HCT116 (cell line): ENCODE measurements at places on chromosomes 13 and 19. TPM values are rescaled to one million over a fixed set of nuclear protein-coding genes. Genes with fewer than 3 reads are reported as not detected.

GRCh38 chr13:40319699-40320579, 346.5 kb downstream of the FOXO1 start:
- H3K36me3 ChIP-seq = no peaks in the 10 kb centered on the region
- DNase-seq = no peak
- H3K27ac ChIP-seq = no peak overlapping the region
- H3K4me3 ChIP-seq = no peak overlapping the region

GRCh38 chr19:17751103-17751911, at the start of gene FCHO1:
TSS of gene FCHO1 (plus strand) at chr19:17751477. CDS start at chr19:17755165, 3,688 bp downstream.
- peaks cover 3% of the 10 kb centered on the region; the same call in 1 of the 2 replicates for H3K4me1 ChIP-seq
- H3K4me3 ChIP-seq = no peak within 1 kb of the TSS
- no peak within 1 kb of the TSS for H3K27ac ChIP-seq
- no peaks in the 10 kb centered on the region for H3K27me3 ChIP-seq
- H3K36me3 ChIP-seq = no peaks in the 10 kb centered on the region

DNA sequence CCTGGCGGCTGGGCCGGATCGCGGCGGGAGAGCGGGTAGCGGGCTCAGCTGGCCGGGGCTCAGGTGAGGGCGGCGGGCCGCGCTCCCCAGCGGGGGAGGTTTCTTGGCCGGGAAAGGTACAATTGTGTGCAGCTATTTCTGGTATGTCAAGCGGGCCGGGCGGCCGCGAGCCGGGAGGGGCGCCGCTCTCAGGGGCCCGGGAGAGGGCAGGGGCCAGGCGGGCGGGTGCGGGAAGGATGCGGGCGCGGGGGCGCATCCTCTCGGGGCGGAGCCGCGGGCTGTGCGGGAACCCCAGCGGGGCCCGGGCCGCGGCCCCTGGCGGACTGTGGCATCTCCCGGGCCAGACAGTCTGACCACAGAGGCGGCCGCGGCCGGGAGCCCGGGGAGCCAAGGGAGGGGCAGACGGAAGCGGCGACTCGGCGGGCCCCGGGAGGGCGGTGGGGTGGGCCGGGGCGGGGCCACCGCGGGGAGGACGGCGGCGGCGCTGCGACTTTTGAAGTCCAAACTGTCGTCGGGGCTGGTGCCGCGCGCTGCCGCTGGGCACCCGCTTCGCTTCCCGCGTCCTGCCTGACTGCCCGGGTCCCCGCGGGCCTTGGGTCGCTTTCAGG, at the start of gene LMO7:
Gene LMO7 (plus strand): TSS at position 503 of the 608 bp plus-strand sequence. CDS start 328 bp downstream, outside the sequence.
- no peak within 1 kb of the TSS for H3K27ac ChIP-seq
- no peaks in the 10 kb centered on the region for H3K27me3 ChIP-seq
- DNase-seq = no peak
- H3K36me3 ChIP-seq = no peaks in the 10 kb centered on the region
- peak within 1 kb of the TSS; percentile 50 for H3K4me3 ChIP-seq

DNA sequence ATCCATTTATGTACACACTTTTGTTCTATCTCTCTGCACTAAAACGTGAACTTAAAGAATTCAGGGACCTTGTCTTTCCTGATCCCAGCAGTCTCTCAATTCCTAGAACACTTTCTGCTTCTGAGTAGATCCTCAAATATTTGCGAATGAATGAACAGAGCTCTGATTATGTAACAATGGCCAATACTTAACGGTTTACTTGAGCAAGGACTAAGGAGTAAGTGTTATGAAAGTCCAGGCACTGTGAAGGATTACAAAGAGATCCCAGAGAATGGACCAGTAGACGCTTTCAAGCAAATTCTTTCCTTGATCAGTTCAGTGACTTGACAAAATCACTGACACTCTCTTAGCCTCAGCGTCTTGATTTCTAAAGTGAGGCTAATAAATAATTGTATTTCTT, 514.5 kb upstream of the KLHL1 start:
- H3K4me1 ChIP-seq = no peaks in the 10 kb centered on the region
- H3K36me3 ChIP-seq = no peaks in the 10 kb centered on the region
- H3K27me3 ChIP-seq = no peaks in the 10 kb centered on the region
- no peak overlapping the region for H3K4me3 ChIP-seq
- H3K27ac ChIP-seq = no peak overlapping the region

DNA sequence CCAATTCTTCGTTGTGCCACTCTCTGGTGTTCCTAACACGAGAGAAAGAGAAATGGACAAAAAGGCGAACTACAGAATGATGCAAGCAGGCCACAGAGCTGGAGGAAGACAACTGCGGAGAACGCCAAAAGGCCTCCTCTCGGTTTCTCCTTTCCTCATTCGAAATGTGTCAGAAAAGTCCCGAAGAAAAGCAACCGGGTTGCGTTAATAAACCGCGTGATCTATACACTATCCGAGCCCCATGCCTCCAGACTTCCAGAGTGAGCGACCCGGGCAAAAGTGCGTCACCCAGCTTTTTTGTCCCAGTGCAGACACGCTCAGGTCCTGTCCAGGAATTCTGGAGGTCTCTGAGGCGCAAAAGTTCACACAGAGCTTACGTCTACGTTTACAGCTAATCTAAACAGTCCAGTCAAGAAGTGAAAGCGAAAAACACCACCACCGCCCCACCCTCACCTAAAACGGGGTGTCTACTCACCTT, 413 bp downstream of the N4BP2L2 start:
- peak overlapping the region; percentile 85 for H3K4me3 ChIP-seq
- peaks cover 18% of the 10 kb centered on the region for H3K36me3 ChIP-seq
- peak overlapping the region; percentile 92 for H3K27ac ChIP-seq

GRCh38 chr19:20278342-20278741, 111.3 kb downstream of the ZNF486 start:
- H3K4me1 ChIP-seq = no peaks in the 10 kb centered on the region
- H3K4me3 ChIP-seq = no peak overlapping the region
- no peaks in the 10 kb centered on the region for H3K36me3 ChIP-seq
- no peak for DNase-seq
- H3K27ac ChIP-seq = no peak overlapping the region
- no peaks in the 10 kb centered on the region for H3K27me3 ChIP-seq

DNA sequence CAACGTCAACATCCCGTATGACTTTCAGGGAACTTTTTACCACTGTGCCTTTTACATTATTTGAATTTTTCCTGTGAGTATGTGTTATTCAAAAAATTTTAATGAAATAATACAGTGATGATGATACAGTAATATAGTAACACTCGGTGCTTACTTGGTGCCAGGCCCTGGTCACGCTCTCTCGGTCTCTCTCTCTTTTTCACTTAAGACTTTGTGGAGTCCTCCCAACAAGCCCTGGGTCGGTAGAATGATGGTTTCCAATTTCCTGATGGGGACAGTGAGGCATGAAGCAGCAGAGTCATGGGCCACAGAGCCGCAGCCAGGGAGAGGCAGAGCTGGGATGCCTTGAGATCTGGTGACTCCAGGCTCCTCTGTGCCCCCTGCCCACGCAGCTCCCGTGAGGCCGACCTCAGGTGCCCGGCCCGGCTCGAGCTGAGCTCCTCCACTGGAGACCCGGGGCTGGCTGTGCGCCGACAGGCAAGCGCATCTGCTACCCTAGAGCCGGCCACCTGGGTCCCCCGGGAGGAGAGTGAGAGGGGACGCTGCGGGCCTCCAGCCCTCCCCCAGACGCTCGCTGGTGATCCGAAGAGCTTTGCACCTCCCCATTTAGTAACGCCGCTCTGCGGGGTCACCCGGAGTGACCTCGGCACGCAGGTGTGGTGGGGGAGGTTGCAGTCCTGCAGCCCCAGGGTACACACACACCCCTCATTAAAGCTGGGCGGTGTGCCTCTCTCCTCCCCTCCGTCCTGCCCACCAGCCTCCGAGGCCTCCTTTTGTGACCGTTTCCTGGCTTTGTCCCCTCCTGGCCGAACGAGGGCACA, 4.4 kb upstream of the SBK3 start:
- H3K27me3 ChIP-seq = no peaks in the 10 kb centered on the region
- peak; percentile 34 for DNase-seq
- peak overlapping the region; percentile 91 for H3K27ac ChIP-seq
- no peaks in the 10 kb centered on the region for H3K36me3 ChIP-seq
- peaks cover 48% of the 10 kb centered on the region for H3K4me1 ChIP-seq
- peak overlapping the region; percentile 59 for H3K4me3 ChIP-seq

DNA sequence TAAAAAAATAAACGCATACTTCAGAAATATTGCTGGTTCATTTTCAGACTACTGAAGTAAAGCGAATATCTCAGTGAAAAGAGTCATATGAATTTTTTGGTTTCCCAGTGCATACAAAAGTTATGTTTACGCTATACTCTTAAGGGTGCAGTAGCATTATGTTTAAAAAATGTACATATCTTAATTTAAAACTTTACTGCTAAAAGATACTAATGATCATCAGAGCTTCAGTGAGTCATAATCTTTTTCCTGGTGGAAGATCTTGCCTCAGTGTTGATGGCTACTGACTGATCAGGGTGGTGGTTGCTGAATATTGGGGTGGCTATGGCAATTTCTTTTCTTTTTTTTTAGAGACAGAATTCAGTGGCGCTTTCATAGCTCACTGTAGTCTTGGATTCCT, 48.9 kb downstream of the NDFIP2 start:
- H3K4me3 ChIP-seq = no peak overlapping the region
- no peaks in the 10 kb centered on the region for H3K36me3 ChIP-seq
- H3K27ac ChIP-seq = no peak overlapping the region
- DNase-seq = no peak

DNA sequence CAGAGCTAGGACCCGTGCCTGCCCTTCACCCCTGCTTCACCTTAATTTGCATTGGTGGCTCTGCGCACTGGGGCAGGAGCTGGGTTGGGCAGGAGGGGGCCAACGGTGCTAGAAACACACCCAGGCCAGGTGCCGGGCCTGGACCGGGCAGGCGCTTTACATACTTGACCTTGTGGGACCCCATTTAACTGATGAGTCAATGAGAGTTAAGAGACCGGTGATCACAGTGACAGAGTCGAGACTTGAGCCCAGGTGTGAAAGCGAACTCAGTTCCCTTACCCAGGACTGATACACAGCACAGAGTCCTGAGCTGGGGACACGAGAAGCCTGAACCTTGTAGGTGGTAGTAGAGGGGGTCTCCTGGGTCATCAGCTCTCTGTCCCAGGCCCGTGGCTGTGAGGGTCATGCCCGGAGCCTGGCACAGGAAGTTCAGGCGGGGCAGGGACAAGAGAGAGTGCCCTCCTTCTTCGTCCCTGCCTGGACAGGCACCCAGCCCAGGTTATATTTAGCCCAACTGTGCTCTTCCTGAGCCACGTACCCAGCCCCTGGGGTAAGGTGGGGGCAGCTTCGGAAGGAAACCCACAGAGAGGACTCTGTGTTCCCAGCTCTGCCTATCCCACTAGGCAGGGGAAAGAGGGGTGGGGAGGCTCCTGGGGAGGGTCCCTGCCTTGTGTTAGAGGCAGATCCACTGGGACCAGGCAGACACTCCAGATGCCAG, 1.9 kb downstream of the PRX start:
- 0 out of 2 replicates have a peak overlapping the region, but pooled peaks have one; percentile 9 for H3K4me3 ChIP-seq
- DNase-seq = no peak
- peaks cover 26% of the 10 kb centered on the region for H3K4me1 ChIP-seq
- H3K27ac ChIP-seq = peak overlapping the region; percentile 43; the same call in 1 of the 2 replicates

DNA sequence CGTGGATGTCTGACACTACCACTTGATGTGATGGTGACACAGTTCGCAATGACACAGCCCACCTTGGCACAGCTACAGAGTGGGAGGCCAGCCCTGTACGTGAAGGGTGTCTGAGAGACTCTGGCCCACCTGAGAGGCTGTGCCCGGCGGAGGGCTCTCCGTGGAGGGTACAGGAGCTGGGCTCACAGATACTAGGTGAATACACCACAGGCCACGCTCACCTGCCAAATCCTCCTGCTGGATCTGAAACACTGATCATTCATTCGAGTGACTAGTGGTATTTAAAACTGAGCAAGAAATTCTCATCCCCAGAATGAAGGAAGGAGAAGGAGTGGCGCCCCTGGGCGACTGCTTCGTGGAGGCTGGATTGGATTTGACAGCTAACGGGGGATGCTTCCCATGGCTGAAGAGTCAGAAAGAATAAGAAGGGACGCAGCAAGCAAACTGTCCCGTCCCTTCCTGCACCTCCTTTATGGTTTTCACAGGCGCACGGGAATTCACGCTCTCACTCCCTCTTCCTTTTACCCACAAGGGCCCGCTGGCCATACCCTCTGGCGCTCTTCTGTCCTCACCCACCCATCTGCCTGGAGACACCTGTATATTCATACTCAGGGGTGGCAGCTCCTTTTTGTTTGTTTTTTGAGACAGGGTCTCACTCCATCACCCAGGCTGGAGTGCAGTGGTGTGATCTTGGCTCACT, 25.0 kb downstream of the CEBPG start:
- DNase-seq = no peak
- H3K4me3 ChIP-seq = no peak overlapping the region
- H3K36me3 ChIP-seq = no peaks in the 10 kb centered on the region
- H3K27ac ChIP-seq = no peak overlapping the region
- no peaks in the 10 kb centered on the region for H3K4me1 ChIP-seq
- no peaks in the 10 kb centered on the region for H3K27me3 ChIP-seq

- H3K4me3 ChIP-seq = no peak overlapping the region
- H3K27ac ChIP-seq = peak overlapping the region; percentile 75; the same call in 1 of the 2 replicates
- no peaks in the 10 kb centered on the region for H3K36me3 ChIP-seq
- peaks cover 37% of the 10 kb centered on the region for H3K4me1 ChIP-seq
- H3K27me3 ChIP-seq = no peaks in the 10 kb centered on the region
Measured at GRCh38 chr19:39156326-39157230, 31.0 kb downstream of the PAK4 start.

DNA sequence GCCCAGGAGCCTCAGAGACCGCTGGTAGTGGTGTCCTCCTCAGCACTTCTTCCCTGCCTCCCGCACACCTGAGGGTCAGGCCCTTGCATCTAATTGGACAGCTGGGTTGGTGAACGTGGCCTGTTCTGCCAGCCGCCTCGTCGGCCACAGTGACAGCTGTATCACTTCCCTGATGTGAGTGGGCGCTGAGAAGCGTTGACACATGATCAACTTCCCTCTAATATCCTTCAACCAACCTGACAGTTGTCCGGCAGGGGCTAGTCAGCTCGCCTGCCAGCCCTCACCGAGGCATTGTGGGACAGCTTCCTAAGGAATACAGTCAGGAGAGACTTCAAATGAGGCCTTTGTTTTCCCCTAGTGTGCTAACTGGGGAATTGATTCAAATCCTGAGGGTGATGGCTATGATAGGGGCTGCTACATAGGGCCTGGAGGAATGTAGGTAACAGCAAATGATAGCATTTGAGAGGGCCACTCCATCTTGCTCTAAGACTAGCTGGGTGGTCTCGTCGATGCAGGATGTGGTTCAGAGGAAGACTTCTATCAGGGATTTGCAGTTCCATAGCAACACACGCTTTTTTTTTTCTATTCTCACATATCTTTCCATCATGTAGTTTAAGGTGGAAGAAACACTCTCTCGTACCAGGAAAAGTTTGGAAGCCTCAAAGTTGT, 230.8 kb downstream of the TSHZ3 start:
- no peak overlapping the region for H3K4me3 ChIP-seq
- no peaks in the 10 kb centered on the region for H3K27me3 ChIP-seq
- no peaks in the 10 kb centered on the region for H3K4me1 ChIP-seq
- DNase-seq = no peak

- DNase-seq = no peak
- no peaks in the 10 kb centered on the region for H3K36me3 ChIP-seq
- H3K27ac ChIP-seq = no peak overlapping the region
Measured at GRCh38 chr13:25677956-25678355, 306.2 kb downstream of the ATP8A2 start.

Gene NDUFA3
- total RNA-seq = 149 TPM

Gene DNMT1
- total RNA-seq = 235 TPM

Gene ZNF665
- 0.44 TPM for total RNA-seq
